Activated CD4-positive, alpha-beta memory T cell treated with anti-CD3 and anti-CD28 coated beads, Interleukin-2, amount 10 ng/mL, durations not matched to agents 7 days and 5 days (primary cell): ENCODE measurements at places on chromosomes 7 and 10. TPM values are rescaled to one million over a fixed set of nuclear protein-coding genes. Genes with fewer than 3 reads are reported as not detected.

- H3K27me3 ChIP-seq = peaks cover 11% of the 10 kb centered on the region
- no peak overlapping the region for H3K27ac ChIP-seq
- H3K4me3 ChIP-seq = no peak overlapping the region
- no peaks in the 10 kb centered on the region for H3K36me3 ChIP-seq
- no peaks in the 10 kb centered on the region for H3K4me1 ChIP-seq
Observed at GRCh38 chr7:47844311-47844710, 104.0 kb downstream of the PKD1L1 start.

GRCh38 chr10:76942628-76943416 lies 694.8 kb downstream of the KCNMA1 start:
- H3K27me3 ChIP-seq = no peaks in the 10 kb centered on the region
- H3K36me3 ChIP-seq = no peaks in the 10 kb centered on the region
- no peak overlapping the region for H3K4me3 ChIP-seq
- H3K27ac ChIP-seq = no peak overlapping the region

GRCh38 chr10:100370714-100371481 lies 23.9 kb downstream of the SCD start:
- peaks cover 43% of the 10 kb centered on the region for H3K4me1 ChIP-seq
- H3K27ac ChIP-seq = no peak overlapping the region
- peak; percentile 75 for DNase-seq
- H3K4me3 ChIP-seq = peak overlapping the region; percentile 48
- H3K36me3 ChIP-seq = no peaks in the 10 kb centered on the region

Gene PIP
- not detected for total RNA-seq

Gene BAMBI
- total RNA-seq = 0.23 TPM

- H3K4me3 ChIP-seq = no peak overlapping the region
- peaks cover 14% of the 10 kb centered on the region for H3K4me1 ChIP-seq
- H3K36me3 ChIP-seq = peaks cover 2% of the 10 kb centered on the region
- no peak overlapping the region for H3K27ac ChIP-seq
- H3K27me3 ChIP-seq = no peaks in the 10 kb centered on the region
Observed at GRCh38 chr7:4769761-4770160, 5.7 kb upstream of the AP5Z1 start.

DNA sequence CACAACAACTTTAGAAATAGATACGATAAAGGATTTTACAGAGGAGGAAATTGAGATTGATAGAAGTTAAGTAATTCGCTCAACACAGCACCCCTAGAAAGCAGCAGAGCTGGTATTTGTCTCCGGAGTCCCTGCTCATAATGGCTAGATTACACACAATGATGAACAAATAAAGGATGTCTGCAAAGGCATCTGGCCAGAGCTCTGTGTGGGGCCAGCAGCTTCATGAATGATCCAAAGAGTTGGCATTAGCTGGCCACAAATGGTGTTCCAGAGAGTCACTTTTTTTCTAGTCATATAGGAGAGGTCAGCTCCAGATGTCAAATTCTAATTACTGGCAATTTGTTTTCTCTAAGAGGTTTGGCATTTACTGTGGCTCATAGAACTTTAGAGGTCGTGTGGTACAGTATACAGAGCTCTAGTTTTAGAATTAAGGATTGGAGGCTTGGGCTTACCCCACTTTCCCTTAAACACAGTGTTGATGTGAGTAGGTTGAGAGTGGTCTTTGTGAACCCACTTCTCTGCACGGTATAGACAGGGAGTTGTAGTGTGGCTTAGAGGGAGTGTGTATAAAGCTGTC lies 186.2 kb downstream of the BICC1 start:
- no peaks in the 10 kb centered on the region for H3K36me3 ChIP-seq
- H3K27me3 ChIP-seq = no peaks in the 10 kb centered on the region
- H3K4me3 ChIP-seq = no peak overlapping the region
- H3K27ac ChIP-seq = no peak overlapping the region
- DNase-seq = no peak

DNA sequence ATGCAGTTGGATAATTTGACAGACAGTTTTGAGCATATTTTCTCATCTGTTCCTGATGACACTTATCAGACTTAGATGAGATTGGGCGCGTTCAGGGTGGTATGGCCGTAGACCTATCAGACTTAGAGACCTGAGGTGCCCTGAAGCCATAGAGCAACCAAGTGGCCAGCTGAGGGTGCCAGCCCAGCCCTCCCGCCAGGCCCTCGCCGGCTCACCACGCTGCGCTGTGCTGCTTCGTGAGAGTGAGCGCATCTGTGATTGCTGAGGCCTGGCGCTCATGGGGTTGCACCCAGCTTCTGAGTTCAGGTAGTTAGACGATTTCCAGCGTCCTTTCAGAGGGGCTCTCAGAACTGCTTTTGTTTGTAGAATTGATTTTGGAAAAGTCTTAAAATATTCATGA lies 10.2 kb downstream of the FBH1 start:
- H3K4me1 ChIP-seq = peaks cover 33% of the 10 kb centered on the region
- no peak overlapping the region for H3K4me3 ChIP-seq
- H3K36me3 ChIP-seq = peaks cover 48% of the 10 kb centered on the region
- no peak for DNase-seq
- no peaks in the 10 kb centered on the region for H3K27me3 ChIP-seq

GRCh38 chr7:47179812-47180515 lies 401.9 kb downstream of the TNS3 start:
- H3K4me1 ChIP-seq = no peaks in the 10 kb centered on the region
- DNase-seq = no peak
- no peak overlapping the region for H3K4me3 ChIP-seq
- no peaks in the 10 kb centered on the region for H3K27me3 ChIP-seq
- no peaks in the 10 kb centered on the region for H3K36me3 ChIP-seq

GRCh38 chr7:105298439-105298894 lies 90.3 kb downstream of the SRPK2 start:
- H3K4me3 ChIP-seq = peak overlapping the region; percentile 16
- peak; percentile 51 for DNase-seq
- no peaks in the 10 kb centered on the region for H3K27me3 ChIP-seq
- H3K27ac ChIP-seq = peak overlapping the region; percentile 76
- peaks cover 16% of the 10 kb centered on the region for H3K36me3 ChIP-seq

GRCh38 chr10:47246406-47247147 lies 53.4 kb upstream of the GDF10 start:
- H3K36me3 ChIP-seq = no peaks in the 10 kb centered on the region
- no peak overlapping the region for H3K27ac ChIP-seq
- no peak overlapping the region for H3K4me3 ChIP-seq

DNA sequence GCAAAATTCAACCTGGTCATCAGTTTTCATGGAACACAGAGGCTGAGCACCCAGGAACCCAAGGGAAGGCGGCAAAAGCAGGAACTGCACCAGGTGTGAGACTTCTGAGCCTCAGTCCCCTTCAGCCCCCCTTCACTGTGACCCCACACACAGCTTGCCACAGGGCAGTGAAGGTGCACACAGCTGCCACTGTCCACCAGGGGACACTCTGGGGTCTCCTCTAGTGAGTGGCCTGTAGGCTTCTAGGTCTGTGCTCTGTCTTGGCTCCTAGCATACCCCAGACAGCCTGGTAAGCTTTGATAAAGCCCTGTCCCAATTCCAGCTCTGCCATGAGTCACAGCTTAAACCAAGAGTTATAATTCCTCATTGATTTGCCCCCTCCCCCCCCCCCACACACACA lies 12.1 kb downstream of the KCNH2 start:
- H3K36me3 ChIP-seq = no peaks in the 10 kb centered on the region
- DNase-seq = no peak
- peaks cover 16% of the 10 kb centered on the region for H3K27me3 ChIP-seq
- H3K27ac ChIP-seq = no peak overlapping the region

Gene ZSCAN25
- total RNA-seq = 27.7 TPM

Gene PAX2
- total RNA-seq = not detected

Gene CFAP70
- total RNA-seq = 0.28 TPM

- H3K36me3 ChIP-seq = peaks cover 46% of the 10 kb centered on the region
- H3K27ac ChIP-seq = no peak overlapping the region
- H3K27me3 ChIP-seq = no peaks in the 10 kb centered on the region
Observed at GRCh38 chr10:114507449-114507848, 103.1 kb upstream of the AFAP1L2 start.

Gene SPOCK2
- total RNA-seq = 420 TPM

GRCh38 chr10:5608608-5609220 lies 57.7 kb downstream of the ASB13 start:
- peaks cover 5% of the 10 kb centered on the region for H3K27me3 ChIP-seq
- H3K4me1 ChIP-seq = no peaks in the 10 kb centered on the region
- H3K36me3 ChIP-seq = no peaks in the 10 kb centered on the region

DNA sequence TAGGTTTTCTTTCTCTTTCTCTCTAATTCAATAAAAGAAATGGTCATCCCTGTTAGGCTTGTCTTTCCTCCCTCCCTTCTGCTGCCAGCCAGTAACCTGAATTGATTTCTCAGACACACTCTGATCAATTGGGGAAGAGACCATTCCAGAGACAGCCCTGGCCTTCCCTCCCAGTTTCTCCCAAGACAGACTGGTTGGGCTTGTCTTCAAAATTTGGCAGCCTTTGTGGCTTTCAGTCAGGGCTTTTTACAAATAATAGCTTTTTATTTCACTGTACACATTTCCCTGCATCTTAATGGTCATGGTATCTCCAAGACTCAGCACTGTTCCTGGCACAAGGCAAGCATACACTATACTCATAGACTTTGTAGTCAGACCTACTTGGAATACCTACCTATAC lies 33.9 kb downstream of the BCAP29 start:
- peaks cover 49% of the 10 kb centered on the region for H3K36me3 ChIP-seq
- H3K4me3 ChIP-seq = no peak overlapping the region
- H3K27ac ChIP-seq = no peak overlapping the region
- no peaks in the 10 kb centered on the region for H3K27me3 ChIP-seq
- H3K4me1 ChIP-seq = peaks cover 25% of the 10 kb centered on the region

DNA sequence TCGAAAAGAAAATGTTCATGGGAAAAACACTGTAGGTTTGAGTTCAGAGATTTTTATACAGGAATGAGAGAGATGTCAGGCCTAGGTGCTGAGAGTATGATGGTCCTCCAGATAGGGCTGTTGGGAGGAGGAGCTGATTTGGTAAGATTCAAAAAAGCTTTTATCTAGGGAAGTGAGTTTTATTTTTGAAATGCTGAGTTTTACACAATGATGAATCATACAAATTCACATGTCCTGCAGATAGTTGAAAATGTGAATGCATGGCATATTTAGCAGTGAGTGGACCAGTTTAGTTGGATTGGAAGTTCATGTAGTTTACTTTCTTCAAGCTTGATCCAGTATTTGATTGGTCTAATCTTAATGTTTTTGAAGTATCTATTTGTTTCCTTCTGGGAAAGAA lies 154.8 kb downstream of the LRRC4 start:
- H3K27me3 ChIP-seq = no peaks in the 10 kb centered on the region

DNA sequence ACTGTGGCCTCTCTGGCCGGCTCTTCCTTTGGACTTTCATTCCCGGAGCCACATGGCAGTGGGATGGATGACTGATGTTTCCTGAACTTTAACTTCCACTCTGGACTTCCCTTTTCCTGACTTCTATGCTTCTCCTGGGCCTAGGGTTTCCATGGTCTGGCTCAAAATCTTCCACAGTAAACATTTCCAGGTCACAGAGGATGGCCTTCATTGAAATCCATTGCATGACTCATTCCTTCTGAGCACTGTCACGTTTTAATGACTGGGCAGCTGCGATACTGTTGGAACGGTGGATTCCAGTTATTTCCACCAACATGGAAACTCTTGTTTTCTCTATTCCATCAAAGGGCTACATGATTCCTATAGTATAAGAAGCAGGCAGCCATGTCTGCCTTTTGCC lies 24.4 kb upstream of the ZNF273 start:
- H3K36me3 ChIP-seq = no peaks in the 10 kb centered on the region
- no peak overlapping the region for H3K27ac ChIP-seq
- no peak for DNase-seq
- H3K4me1 ChIP-seq = no peaks in the 10 kb centered on the region

DNA sequence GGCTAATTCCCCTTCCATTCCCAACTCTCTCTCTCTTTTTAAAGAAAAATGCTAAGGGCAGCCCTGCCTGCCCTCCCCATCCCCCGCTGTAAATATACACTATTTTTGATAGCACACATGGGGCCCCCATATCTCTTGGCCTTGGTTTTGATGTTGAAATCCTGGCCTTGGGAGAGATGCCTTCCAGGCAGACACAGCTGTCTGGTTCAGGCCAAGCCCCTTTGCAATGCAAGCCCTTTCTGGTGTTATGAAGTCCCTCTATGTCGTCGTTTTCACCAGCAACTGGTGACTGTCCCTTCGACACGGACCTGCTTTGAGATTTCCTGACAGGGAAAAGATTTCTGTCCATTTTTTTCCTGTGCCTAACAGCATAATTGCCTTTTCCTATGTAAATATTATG lies 3.0 kb downstream of the ADRA2A start:
- H3K36me3 ChIP-seq = no peaks in the 10 kb centered on the region
- no peak overlapping the region for H3K4me3 ChIP-seq
- DNase-seq = no peak

DNA sequence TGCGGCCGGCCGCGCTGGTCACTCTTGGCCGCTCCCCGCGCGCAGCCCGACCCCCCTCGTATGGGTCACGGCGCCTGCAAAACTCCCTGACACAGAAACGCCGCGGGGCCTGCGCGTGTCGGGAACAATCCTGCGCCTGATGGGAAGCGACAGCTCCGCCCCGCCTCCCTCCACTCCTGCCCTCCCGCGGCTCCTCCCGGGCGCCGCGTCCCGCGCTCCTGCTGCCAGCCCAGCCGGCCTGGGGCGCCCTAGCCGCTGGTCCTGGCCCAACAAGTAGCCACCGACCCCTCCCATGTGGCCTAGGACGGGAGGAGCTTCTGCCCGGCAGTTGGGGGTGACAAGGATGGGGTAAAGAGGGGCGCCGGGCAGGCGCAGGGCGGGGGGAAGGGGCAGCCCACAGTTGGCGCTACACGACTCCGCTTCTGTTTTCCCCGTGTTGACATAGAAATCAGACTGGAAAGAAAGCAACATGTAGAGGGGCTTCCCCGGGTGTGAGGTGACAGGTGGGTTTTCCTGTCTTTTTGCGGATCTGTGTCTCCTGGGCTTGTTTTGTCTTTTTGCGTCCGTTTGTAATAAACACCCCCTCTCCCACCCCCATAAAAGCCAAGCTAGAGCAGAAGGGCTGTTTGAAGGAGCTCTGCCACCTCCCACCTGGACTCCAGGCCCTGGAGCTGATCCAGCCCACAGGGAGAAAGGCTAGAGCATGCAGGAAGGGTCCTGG lies 35.1 kb upstream of the PAX2 start:
- DNase-seq = no peak
- H3K4me3 ChIP-seq = no peak overlapping the region
- peaks cover 4% of the 10 kb centered on the region for H3K36me3 ChIP-seq
- peaks cover 75% of the 10 kb centered on the region for H3K27me3 ChIP-seq

Gene PLEKHS1
- total RNA-seq = 0.08 TPM

Gene HOXA5
- total RNA-seq = not detected

- H3K36me3 ChIP-seq = no peaks in the 10 kb centered on the region
- no peak overlapping the region for H3K4me3 ChIP-seq
- H3K27ac ChIP-seq = no peak overlapping the region
- no peaks in the 10 kb centered on the region for H3K27me3 ChIP-seq
Observed at GRCh38 chr7:70410134-70410750, 721.7 kb upstream of the GALNT17 start.

Gene ADRB1
- total RNA-seq = 0.20 TPM

GRCh38 chr10:96890172-96890513 lies 58.0 kb downstream of the LCOR start:
- no peak overlapping the region for H3K4me3 ChIP-seq
- H3K4me1 ChIP-seq = peaks cover 19% of the 10 kb centered on the region
- H3K27ac ChIP-seq = no peak overlapping the region
- no peaks in the 10 kb centered on the region for H3K27me3 ChIP-seq
